ENCODE measurements at places on chromosomes 3 and 15.

DNA sequence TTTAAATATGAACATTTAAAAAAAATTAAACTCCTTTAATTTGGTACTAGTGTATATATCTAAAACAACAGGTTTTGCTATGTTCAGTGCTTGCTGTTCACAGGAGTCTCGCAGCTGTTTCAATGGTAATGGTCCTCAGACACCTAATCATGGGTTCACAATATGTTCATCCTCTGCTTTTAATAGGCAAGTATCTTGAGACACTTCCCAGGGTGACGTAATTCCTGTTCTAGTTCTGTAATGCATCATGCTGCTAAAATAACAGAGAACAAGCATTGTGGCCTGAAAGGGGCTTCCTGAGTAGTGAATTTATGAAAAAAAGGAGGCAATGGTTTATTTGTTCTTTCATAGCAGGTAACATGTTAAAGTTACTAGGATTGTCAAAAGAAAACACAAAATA lies 625.2 kb upstream of the GBE1 start:
- DNase-seq: no peak

GRCh38 chr3:15368561-15369135 lies 36.3 kb upstream of the SH3BP5 start:
- DNase-seq: no peak

GRCh38 chr3:139260793-139261736 lies 82.8 kb upstream of the MRPS22 start:
- DNase-seq: no peak

- DNase-seq: no peak
Observed at GRCh38 chr15:98794748-98795147, 146.4 kb downstream of the IGF1R start.

- DNase-seq: no peak
Observed at GRCh38 chr15:44676676-44677075, 13.2 kb upstream of the SPG11 start.

GRCh38 chr3:168216851-168217250 lies 121.1 kb upstream of the GOLIM4 start:
- no peak for DNase-seq

DNA sequence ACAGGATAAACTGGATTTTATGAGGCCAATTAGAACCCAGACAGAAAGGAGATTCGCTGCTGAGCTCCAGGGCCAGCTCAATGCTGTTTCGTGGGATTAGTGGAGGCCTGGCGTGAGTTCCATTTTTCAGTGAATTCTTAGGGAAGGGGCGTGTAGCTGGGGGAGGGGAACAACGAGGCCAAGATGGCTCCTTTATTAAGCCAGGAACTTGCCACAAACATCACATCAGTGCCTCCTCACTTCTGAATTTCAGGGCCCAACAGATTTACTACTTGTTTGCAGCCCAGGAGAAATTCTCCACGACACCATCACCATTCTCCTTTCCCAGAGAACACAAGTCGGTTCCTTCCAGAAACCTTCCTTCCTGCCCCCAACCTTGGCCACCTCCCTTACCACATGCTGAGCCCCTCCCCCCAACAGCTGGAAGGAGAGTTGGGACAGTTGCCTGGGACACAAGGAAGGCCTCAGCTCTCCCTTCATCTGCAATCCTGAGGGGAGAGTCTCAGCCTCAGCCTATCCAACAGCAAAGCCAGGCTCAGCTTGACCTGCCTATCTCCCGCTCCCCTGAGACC lies 5.8 kb downstream of the IGDCC4 start:
- no peak for DNase-seq

DNA sequence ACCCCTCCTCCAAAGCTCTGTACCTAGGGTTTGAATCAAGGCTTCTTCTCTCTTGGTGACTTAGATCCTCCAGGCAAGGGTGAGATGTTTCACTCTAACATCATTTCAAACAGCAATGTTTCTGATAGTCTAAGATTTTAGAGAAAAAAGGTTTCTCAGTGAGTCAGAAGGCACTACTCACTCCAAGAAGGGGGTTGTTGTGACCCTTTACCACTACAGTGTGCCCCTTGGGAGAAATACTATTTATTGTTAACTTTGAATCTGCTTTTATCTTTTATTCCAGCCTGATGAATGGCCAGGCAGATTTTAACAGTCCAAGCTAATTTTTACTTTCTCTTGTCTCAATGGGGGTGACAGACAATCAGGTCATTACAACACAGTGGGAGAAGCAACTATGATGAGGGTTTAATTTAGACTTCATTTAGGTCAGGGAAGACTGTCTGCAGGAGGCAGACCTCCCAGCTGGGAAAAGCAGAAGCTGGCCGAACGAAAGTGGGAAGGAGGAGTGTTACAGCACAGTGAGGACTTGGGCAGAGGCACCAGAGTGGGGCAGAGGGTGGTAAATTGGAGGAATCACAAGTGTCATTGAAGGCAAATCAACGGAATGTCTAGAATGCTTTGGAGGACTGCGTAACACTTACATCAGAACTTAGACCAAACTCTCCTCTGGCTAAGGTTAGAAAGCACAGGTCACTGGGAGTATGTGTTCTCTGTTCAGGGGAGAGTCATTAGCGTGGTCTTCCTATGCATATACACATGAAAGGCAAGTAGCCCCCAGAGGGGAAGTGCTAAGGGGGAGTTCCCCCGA lies 21.2 kb downstream of the ZNF860 start:
- no peak for DNase-seq

DNA sequence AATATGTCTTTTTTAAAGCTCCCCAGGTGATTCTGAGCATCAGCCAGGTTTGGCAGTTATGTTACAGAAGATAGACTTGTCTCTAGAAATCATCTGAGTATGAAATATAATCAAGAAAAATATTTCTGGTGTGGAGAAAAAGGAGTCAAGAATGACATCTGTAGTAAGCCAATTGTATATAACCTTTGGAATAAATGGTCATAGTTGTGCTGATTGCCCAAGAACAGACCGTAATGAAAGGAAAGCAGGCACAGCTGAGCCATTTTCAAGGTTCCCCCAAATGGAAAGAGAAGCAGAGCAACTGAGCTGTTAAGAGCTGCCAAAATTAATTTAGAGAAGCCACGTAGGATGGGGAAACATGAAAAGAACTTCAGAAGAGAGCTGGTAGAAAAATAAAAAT lies 26.6 kb downstream of the GOLM2 start:
- DNase-seq: no peak

GRCh38 chr3:118912188-118912587 lies 122.5 kb downstream of the IGSF11 start:
- DNase-seq: no peak

- no peak for DNase-seq
Observed at GRCh38 chr15:99673111-99673510, 60.1 kb downstream of the LYSMD4 start.

DNA sequence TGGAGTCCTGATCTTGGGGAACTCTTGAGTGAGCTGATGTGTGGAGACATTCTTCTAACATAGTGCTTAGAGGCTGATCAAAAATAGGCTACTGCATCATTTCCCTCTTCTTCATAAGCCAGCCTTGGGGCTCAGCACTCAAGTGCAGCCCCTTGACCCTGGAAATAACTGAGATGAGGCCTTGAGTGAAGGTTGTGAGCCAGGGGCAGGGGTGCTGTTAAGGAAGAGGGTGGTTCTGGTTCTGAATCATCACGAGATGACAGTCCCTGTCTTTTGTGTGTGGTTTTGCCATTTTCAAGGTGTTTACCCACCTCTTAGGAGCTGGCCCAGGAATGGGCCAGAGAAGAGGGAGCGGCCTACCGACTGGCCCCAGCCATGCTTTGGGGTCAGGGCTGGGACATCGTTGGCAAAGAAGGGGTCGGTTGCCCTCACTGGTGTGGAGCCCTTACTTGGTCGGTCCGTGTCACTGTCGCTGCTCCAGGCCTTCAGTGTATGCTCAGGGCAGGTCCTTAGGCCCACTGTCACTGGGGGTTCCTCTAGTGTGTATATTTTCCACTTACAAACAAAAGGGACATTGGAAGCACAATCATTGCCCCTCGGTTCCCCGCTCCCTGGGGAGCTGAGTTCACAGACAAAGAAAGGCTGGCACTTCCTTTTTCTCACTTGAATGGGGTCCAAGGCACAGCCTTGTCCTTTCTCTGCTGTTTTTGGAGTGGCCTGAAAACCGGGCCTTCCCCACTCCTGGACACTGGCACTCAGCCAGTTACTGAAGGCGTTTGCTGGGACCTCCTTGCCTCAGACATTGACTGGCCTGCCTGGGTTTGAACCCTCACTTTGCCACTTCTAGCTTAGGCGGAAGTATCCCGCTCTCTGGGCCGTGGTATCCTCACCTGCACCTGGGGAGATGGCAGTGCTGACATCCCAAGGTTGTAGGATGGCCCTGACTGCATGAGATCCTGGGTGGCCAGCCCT lies 46.6 kb downstream of the SLC6A6 start:
- DNase-seq: no peak

DNA sequence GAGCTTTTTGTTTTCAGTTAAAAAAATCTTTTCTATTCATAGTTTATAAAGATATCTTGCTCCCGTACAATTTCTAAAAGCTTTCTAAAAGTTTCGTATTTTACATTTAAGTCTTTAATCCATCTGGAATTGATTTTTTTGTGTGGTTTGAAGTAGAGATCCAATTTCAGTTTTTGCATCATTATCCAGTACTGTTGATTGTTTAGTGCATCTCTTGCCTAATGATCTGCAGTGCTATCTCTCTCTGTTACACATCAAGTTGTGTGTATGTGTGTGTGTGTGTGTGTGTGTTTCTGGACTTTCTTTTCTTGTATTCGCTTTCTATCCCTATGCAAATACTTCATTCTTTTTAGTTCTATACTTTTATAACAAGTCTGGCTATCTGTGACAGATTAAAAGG lies 605.8 kb upstream of the DPPA4 start:
- no peak for DNase-seq

DNA sequence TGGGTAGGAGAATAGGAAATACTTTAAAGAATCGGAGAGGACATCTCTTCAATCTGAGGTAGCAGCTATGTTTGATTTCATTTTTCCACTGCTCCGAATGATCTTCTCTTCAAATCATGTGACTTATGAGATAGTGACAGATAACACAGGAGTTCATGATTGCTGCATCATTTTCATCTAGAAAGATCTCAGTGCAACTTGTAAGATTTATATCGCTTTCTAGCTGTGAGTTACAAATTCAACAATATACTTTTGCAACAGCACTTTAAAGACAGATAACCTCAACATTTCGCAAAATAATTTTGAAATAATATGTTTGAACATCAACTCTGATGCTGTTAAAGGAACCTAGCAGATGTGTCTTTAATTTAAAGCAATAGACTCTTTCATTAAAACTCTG lies 99.9 kb upstream of the CCDC80 start:
- DNase-seq: no peak

DNA sequence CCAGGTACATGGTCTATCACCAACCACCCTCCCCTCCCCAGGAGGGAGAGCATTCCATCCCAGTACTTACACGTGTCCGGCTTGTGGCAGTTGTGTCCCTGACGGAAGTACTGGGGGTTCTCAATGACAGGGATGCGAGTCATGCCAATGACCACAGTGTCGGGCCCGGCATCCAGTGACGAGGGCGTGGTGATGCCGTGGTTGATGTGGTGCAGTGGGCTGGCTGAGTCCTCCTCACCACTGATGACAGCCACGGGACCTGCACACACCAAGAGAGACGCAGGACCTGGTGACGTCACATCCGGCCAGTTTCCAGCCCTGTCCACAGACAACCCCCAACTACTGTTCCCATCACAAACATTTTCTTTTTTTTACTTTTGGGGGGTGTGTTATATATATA lies 223.8 kb downstream of the NTRK3 start:
- no peak for DNase-seq

DNA sequence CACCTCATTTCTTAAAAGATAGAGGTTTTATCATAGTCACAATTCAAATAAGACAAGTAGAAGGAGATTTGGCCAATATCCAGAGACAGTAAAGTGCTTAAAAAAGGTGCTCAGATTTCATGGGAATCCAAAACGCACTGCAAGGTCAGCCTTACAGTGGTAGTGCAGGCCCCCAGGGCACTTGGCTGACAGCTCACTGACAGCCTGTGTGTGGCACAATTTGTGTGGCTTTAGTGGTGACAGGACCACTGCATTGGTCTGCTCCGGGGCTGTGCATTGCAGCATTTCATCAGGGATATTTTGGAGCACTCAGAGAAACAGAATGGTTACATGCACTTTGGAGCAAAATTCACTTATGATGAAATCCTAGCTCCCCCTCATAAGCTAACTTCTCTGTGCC lies 544.3 kb downstream of the NTRK3 start:
- DNase-seq: no peak

- DNase-seq: no peak
Observed at GRCh38 chr3:41148478-41148877, 50.8 kb upstream of the CTNNB1 start.

- no peak for DNase-seq
Observed at GRCh38 chr15:28289694-28290463, 32.1 kb downstream of the HERC2 start.

DNA sequence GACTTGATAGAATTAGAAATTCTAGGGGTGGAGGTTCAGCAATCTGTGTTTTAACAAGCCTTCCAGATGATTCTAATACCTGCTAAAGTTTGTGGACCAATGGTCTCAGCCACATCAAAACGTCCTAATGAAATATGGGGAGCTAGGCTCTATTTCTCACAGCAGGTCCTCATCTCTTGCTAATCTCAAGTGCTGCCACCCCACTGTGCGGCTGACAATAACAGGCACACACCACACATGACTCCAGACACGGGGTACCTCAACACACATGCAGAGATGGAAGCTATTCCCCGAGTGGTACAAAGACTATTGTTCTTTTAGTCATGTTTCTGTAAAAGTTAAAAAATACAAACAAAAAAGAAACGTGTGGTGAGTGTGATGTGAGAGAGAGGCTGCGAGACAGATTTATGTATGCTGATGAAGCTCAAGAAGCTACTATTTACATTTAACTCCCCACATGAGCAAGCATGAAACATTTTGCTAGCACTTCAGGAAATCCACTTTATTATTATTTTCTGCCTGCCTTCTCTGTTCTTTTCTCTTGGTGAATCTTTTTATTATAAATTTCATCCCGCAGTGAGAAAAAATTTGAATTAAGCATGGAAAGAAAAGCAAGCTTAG lies 405.6 kb downstream of the MAGI1 start:
- DNase-seq: no peak

DNA sequence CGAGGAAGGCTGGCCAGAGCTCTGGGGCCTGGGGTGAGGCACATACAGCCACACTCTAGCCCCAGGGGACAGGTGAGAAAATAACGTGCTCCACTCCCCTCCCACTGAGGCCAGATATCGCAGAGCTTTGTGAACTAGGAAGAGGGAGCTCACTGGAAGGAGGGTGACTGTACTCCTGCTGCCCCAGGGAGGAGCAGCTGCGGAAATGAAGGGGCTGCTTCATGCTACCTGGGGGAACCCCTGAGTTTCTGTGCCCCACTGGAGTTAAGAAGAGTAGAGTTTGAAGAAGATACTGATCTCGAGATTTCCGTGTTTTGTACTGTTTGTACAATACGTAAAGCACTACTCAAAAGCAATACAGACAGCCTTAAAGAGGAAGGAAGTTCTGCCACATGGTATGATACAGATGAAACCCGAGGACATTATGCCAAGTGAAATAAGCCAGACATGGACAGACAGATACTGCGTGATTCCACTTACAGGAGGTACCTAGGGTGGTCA lies 44.6 kb downstream of the CMTM6 start:
- DNase-seq: no peak

- no peak for DNase-seq
Observed at GRCh38 chr3:159032311-159032710, 230.5 kb downstream of the MFSD1 start.
